NCI-H226 (cell line): ENCODE measurements at places on chromosomes 3 and 15.

DNA sequence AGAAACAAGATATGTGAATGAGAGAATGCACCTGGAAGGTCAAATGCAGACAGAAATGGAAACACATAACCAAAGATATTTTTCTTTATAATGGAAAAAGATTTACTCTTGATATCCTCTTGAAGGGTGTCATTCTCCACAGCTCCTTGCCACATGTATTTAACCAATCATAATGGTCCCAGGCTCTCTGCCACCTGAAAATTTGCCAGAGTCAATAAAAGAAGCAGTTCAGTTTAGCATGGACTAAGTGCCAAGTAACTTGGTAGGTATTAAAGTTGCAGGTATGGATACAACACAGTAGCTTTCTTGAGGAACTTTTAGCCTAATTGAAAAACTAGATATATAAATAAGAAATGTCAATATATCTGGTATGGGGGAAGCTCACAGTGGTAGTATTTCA is 33.5 kb downstream of the TUSC7 start:
- DNase-seq: no peak

- DNase-seq: no peak
Measured at GRCh38 chr3:70518356-70518755, 205.9 kb upstream of the MDFIC2 start.

DNA sequence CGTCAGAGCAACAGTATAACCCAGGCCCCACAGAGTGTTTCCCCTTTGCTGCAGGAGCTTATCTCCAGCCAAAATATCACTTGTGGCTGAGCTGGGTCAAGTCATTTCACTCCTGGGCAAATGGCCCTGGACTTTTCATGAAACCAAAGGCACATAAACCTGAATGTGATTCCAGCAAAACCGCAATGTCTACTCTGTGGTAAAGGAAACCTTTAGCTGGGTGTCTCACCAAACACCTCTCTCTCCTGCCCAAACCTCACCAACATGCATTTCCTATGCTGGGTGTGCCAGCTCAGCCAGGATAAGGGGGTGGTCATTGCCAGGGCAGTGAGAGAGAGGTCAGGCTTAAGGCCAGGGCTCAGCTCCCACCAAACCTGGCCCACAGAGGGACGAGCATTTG is 67.4 kb downstream of the GTPBP8 start:
- DNase-seq: no peak

- DNase-seq: no peak
Measured at GRCh38 chr3:25035526-25035925, 392.5 kb upstream of the RARB start.

- DNase-seq: peak; percentile 83
Measured at GRCh38 chr15:81504170-81504905, 130.3 kb upstream of the TMC3 start.

DNA sequence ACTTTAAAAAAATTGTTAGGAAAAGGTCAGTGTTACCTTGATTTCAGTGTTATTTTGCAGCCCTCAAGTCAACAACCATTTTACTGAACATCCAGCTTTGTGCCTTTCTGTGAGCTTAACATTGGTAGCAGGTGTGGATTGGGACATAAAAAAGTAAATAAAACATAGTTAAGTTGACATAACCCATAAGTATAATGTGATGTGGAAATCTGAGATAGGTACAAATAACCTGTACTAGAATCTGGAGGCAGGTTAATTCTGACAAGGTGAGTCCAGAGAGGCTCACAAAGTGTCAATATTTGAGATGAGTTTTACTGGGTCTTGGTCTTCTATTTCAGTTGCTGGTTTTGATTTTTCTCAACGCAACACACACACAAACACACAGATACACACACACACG is 151.3 kb downstream of the LPP start:
- no peak for DNase-seq

DNA sequence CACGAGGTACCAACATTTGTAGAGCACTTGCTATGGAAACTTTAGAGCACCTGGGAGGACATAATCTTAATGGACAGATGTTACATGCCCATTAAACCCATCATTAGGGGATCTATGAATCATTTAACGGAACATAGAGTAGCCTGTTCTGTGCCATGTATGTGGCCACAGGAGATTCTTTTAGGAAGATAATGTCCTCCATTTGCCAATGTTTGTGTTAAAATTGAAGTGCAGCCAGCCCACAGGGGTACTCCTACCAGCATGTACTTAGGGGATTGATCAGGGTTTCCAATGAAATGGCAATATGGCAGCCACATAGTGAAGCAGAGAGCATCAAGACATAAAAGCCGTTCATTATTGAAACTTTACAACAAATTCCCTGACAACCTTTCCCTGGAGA is 70.7 kb downstream of the TNIK start:
- no peak for DNase-seq

DNA sequence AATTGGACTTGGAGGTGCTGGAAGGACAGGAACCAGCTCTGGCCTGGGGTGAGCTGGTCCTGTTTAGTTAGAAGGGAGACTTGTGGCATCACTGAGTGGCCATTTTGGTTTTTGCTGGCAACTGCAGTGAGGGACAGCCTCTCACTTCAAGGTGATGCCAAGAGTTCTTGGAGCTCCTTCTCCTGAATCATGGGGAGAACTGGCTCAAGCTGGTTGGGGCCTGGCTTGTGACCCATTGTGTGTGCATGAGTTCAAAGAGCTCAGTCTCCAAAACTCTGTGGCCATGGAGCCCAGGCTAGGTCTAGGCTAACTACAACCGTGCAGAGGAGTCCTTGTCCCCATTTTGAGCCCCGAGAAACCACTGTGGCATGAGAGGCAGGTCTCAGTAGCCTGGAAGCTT is 60.1 kb upstream of the ZNF148 start:
- no peak for DNase-seq

GRCh38 chr15:51793521-51794305 is 35.7 kb upstream of the TMOD3 start:
- DNase-seq: no peak

- peak; percentile 44 for DNase-seq
Measured at GRCh38 chr15:53586799-53587198, 172.7 kb downstream of the WDR72 start.

GRCh38 chr3:39519103-39519502 is 51.6 kb downstream of the MOBP start:
- DNase-seq: no peak

GRCh38 chr15:30791239-30792175 is 112.2 kb upstream of the FAN1 start:
- peak; percentile 3 for DNase-seq

DNA sequence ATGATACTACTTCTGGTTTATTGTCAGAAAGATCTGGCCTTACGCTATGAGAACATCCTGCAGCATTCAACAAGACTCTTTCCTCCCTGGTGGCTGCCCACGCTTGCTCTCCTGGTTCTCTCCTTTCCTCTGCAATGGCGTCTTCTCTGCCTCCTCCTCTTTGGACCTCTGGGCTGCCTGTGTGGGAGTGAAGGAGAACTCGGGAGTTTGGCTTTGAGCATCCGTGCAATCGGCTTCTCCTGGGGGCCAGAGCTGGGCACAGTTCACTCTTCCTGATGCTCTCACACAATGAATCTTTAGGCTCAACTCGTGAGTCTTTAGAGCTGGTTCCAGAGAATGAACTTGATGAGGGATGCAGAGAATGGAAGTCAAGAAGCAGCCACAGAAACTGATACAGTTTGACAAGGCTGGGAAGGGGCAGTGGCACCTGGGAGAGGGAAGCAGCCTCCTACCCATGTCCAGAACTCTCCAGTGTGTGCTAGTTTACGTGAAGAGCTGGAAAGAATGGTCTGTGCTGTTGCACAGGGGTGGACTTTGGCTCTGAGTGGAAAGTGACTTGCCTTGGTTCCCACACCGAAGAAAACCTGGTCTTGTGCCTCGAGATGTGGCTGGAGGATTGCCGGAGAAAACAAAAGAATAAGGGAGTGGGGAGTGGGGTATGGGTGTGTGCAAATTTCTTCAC is 37.9 kb downstream of the RPLP1 start:
- DNase-seq: no peak

DNA sequence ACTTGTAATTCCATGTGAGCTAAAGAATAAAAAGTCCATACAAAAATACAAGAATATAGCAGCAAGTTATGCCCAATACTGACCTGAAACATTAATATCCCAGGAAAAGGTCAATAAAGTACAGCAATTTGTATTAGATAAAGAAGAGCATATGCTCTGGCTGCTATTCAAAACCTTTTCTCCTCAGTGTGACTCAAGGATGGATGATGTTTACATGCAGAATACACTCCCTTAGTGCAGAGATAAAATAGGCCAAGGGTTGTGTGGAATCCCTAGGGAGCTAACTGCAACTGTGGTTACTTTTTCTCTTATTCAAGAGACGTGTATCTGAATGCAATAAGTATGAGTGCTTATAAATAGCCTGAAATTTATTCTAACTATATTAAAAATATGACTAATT is 78.7 kb downstream of the SLC9A9 start:
- DNase-seq: peak; percentile 11

DNA sequence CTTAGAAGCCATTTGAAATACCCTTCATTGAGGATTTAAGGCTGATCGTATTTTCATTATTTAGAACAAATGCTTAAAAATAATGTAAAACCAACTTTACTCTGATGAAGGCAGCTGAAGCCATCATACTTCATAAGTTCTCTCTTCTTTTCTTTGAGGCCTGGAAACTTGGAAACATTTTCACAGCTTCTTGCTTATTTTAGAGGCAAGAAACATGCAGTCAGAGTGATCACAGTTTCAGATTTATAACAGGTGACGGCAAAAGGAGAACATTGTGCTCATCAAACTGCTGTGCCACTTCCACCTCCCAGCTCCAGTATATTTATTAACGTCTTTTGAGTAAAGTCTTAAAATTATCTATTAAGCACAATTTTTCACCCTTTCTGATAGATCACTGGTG is 376.1 kb downstream of the PTPRG start:
- no peak for DNase-seq

DNA sequence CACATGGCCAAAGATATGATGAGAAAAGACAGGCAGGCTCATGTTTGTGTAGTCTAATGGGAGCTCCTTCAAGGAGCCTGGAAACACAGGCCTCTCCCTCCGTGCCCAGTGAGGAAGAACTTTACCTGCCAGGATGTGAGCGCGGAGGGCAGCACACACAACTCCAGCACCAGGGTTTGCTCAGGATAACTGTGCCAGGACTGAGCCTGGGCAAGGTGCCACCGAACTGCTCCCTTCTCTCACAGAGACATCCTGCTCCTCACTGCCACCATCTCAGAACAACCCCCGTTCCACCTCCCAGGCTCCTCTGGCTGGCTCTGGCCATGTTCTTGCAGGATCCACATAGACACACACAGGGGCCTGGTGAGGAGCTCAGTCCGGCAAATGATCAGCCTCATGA is 87.4 kb downstream of the NUP210 start:
- DNase-seq: no peak

GRCh38 chr3:188326111-188326510 is 172.2 kb downstream of the LPP start:
- no peak for DNase-seq

DNA sequence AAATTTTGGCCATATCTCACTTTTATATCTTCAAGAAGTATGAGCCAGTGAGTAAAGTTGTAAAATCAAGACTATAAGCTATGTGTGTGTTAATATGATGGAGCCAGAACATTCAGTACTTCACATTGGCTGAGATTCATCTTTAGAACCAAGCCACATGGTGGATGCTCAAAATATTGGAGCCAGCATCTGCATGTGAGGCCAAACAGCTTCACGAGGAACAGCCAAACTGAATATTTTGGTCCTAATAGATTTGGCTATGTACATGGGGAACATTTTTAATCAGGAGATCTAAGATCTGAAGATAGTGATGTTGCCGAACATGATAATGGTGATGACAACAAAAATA is 1089.8 kb downstream of the TUSC7 start:
- DNase-seq: no peak

DNA sequence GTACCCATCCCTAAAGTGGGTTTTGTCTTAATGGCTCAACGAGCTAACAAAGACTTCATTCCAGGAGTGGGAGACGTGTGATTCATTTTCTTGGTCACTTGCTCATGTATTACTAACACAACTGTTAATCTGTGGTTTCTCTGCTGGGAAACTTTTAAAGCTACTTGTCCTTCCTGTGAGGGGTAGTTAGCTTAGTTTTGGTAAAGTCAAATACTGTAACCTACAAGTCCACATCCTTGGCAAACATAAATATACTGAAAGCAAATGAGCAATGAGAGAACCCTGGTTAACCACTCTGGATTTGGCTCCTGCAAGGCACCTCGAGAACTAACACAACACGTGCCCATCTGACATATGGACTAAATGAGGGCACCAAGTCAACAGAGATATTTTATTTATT is 19.9 kb downstream of the NOX5 start:
- peak; percentile 85 for DNase-seq

GRCh38 chr3:133535971-133536881 is 37.3 kb upstream of the CDV3 start:
- DNase-seq: peak; percentile 56

GRCh38 chr3:24388159-24388558 is 106.5 kb downstream of the THRB start:
- DNase-seq: no peak

DNA sequence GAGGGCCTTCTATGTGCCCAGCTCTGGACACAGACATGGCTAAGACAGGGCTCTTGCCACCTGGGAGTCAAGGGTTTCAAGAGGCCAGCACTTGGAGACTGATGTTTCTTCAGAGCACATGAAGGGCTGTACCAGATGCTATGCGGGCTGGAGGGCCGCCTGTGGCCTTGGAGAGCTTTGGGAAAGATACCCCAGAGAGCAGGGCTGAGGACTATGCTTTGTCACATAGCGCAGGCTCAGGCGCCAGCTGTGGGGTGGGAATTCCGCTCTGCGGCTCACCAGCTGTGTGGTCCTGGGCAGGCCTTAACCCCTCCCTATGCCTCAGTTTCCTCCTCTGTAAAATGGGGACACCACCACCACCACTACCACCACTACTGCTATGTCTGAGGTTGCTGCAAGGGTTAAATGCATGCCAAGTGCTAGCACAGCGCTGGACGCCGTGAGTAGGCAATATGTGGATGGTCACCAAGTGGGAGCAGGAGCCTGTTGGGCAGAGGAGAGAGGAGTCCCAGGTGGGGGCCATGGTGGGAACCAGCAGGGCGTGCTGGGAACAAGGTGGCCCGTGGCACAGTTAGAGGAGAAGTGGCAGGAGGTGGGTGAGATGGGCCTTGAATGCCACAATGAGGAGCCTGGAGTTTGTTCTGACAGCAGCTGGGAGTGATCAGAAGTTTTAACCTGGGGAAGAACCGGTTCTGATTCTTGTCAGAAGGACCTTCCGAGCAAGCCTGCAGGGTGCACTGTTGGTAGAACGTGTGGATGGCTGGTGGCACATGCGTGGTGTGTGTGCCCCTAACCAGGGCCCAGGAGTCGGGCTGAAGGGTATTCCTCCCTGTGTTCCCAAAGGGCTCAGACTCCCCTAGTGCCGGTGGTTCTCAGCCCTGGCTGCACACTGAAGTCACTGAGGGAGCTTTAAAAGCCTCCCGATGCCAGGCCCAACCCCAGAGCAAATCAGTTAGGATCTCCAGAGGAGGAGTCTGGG is 41.7 kb downstream of the FEM1B start:
- no peak for DNase-seq
